ENCODE measurements at places on chromosomes 12 and 14. TPM values are rescaled to one million over a fixed set of nuclear protein-coding genes. Genes with fewer than 3 reads are reported as not detected.

GRCh38 chr12:63997198-63997597 lies 152.7 kb downstream of the SRGAP1 start:
- DNase-seq = no peak

The NEUROD4 gene
- not detected for total RNA-seq

- DNase-seq = no peak
These were observed 17.6 kb upstream of the PEX5 start for GRCh38 chr12:7171854-7172253.

The PPP1R36 gene
- 0.73 TPM for total RNA-seq
